ENCODE measurements at places on chromosomes 4 and X.

GRCh38 chrX:77694491-77694890 lies 91.5 kb downstream of the ATRX start:
- no peak for DNase-seq

GRCh38 chr4:53620956-53621355 lies 29.7 kb upstream of the LNX1 start:
- no peak for DNase-seq

- no peak for DNase-seq
These were observed 13.1 kb upstream of the NDST4 start for GRCh38 chr4:115126491-115126890.

DNA sequence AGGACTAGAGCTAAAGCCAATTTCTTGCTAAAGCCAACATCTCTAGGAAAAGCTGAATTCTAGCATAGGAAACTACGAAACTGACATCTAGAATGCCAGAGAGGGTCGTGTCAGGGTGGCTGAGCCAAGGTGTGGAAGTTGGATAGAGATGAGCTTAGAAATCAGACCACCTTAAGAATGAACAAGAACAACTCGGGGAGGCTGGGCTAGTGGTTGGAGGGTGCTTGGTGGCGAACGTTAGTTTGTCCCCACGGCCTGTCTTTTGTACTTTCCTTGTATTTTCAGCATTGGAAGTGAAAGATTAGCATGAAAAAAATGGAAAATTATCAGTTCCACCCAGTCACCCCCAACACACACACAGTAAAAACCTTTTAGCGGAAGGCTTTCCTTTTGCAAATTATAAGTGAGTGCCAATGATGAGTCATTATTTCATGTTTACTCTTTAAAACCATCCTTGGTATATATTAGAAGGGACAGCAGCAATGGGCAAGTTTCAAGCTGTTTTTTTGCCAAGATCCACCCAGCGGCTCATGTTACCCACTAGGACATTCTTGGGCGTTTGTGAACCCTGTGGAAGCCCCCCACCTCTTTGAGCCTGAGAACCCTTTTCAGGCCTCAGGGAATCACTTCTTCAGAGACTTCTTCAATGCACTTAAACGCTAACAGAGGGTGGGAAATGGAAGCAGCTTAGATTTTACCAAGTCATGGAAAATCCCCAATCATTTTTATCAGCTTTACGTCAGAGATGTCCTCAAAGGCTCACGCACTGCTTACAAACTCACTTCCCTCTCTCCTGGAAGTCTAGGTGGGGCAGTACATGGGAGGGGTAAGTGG lies 4.9 kb upstream of the PPEF1 start:
- no peak for DNase-seq

DNA sequence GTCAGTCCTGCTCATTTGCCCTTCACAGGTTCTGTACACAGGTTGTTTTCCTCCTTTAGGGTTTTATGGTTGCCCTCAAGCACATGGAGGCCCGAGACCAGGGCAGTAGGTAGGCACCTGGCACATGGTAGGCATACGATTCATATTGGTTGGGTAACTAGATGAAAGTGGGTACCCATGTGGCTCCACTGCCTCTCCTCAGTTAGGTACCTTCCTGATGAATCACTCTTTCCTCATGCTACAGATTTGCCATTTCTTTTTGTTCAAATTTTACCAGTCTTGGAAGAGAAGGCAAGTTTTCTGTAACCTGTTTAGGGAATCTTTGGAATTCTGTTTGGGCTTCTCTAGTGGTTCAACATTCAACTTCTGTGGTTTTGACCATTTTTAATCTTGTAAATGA lies 121.3 kb downstream of the FHIP1A start:
- DNase-seq: no peak

GRCh38 chr4:40202474-40202873 lies 5.6 kb downstream of the RHOH start:
- DNase-seq: no peak

DNA sequence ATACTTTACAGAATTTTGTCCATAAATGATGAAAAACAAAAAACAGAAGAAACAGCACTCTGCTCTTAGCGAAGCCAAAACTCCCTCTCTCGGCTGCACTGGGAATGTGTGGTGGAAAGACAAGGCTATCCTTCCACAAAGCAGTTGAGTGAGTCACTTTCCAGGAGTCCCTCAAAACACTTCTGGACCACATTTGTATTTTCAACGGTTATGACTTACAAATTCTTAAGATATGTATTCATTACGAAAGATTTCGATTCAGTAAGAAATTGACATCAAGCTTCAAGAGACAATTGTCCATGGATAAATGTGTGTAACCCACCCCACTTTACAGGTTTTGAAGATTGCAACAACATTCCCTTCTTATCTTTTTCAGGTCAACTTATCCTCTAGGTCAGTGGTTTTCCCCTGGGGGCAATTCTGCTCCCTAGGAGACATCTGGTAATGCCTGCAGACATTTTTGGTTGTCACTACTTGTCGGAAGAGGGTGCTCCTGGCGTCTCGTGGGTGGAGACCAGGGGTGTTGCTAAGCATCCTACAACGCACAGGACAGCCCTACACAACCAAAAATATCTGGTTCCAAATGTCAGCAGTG lies 66.7 kb upstream of the MTNR1A start:
- DNase-seq: no peak

DNA sequence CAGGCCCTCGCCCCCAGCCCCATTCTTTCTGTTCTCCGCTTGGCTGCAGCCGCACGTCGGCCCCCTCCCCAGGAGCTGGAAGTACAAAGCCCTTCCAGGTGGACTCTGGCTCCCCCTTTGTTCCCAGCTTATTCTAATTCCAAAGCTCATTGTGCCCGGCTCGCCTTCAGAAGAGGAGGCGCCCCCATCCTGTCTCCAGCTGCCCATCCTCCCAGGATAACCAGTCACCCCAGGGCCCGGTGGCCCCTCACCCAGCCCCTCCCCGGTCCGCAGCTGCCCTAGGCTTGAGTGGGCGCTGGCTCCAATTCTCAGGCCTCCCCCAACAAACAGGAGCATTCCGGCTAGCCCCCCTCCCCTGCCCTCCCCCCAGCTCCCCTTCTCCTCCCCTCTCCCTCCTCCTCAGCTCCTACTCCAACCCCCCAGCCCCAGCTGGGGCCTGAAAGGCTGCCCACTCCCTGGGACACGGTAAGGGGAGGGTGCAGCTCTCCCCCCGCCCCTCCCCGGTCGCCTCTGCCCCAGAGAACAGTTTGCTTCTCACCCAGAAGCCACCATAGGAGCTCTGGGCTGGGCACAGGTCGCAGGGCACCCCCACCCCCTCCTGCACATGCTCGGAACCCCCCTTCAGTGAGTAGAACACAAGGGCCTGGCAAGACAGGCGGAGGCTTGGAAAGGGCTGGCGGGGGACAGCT lies 3.1 kb upstream of the SLC6A8 start:
- no peak for DNase-seq

DNA sequence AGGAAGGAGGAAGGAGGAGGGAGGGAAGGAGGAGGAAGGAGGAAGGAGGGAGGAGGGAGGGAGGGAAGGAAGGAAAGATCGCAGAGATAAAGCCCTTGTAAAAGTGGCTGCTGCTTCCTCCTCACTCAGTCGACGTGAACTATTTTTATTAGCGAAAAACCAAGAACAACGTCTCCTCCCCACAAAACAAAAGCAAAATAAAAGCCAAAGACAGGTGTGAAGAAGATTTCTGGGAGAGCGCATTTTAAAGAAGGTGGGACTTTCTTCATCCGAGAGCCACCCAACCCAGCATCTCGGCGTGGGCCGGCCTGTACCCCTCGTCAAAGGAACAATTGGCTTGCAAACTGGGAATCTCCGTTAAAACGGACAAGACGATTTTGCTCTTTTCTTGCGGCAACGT lies 40.7 kb upstream of the ASMTL start:
- DNase-seq: no peak

DNA sequence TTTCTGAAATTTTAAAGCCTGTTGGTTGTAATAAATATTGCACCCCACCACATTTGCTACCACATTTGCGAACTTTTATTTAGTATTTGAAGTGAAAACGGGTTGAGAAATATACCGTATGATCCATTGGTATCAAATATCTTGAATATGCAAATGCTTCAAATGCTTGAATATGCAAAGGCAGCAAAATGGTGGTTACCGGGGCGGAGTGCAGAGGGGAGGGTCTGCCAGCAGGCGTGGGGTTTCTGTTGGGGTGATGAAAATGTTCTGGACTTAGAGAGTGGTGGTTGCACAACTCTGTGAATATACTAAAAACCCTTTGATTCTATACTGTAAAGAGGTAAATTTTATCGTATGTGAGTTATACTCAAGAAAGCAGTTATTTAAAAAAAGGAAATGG lies 35.3 kb downstream of the SHROOM2 start:
- no peak for DNase-seq
